Omental fat pad (tissue), 4 donors: ENCODE measurements at places on chromosomes 12 and 14. TPM values are rescaled to one million over a fixed set of nuclear protein-coding genes. Genes with fewer than 3 reads are reported as not detected.

DNA sequence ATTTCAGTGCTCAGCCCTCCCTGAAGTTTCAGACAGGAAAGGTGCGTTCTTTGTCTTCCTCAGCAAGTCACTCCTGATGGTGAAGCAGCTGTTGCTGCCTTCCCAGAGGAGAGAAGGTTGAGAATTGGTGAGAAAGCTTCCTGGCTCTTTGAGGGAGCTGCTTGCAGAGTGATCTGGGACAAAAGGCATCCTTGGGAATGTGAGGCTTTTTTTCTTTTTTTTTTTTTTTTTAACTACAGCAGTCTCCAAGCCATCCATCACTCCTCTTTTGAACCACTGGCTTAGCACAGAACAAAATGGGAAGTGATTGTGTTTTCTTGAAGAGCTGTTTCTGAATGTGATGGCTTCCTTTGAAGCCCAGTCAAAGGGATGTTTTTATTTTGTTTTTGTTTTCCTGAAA lies 120.4 kb upstream of the LRIG3 start:
- DNase-seq = no peak

DNA sequence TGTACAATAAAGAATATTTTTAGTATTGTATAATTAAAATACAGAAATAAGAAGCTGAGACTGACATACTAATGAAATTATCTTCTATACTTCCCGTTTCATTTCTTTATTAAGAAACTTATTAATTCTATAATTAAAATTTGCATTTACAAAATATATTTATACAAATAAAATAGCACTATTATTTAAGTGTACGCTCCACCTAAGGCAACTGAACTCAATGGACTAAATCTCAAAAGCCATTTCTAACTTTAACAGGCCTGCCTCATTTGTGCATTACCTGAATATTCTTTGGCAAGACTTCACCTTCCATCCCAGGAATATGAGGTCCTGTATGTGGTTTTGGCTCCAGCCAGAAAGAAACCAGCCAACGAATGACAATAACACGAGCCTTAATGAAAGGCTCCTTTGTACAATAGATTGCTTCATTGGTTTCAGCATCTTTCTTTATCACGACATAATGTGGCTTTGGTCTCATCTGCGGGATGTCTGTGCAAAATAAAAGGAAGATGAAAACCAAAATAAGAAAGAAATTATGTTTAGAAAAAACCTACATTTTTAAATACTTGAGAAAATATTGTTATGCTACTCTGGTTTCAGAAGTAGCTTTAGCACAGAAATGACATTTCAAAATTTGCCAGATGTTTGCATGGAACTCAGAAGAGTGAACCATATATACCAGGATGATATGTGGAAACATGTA lies 58.7 kb downstream of the RALGAPA1 start:
- DNase-seq = no peak

- DNase-seq = no peak
Measured at GRCh38 chr14:93091666-93092065, 24.1 kb downstream of the ITPK1 start.

DNA sequence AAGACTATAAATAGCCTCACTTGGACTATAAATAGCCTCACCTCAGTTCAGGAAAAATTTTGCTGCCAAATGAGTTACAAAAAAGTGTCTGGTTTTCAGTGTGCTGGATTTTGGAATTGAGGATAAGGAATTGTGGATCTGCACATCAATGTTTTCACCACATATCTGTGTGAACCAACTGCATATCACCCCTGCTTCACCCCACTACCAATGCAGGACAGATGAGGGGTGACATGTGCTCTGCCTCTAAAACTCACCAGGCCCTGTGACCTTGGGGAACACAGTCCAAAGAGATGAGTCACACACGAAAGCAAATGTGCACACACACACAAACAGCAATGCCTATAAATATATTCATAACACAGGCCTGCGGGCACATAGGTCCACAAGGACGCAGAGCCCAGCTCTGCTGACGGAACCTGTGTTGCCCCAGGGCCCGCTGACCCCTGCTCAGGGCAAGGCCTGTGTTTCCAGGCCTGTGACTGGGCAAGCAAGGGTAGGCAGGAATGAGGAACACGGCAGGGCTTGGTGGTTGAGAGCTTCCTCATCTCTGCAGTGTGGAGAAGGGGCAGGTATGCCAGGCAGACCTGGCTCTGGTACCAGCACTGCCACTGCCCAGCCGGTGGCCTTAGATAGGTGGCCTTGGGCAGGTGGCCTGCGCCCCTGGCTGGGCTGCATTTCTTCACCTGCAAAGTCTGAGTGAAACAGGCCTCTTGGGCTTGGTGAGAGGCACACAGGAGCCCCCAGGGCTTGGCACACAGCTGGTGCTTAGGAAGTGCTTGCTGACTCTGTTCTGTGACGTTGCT lies 82.4 kb downstream of the ARL6IP4 start:
- DNase-seq = no peak

DNA sequence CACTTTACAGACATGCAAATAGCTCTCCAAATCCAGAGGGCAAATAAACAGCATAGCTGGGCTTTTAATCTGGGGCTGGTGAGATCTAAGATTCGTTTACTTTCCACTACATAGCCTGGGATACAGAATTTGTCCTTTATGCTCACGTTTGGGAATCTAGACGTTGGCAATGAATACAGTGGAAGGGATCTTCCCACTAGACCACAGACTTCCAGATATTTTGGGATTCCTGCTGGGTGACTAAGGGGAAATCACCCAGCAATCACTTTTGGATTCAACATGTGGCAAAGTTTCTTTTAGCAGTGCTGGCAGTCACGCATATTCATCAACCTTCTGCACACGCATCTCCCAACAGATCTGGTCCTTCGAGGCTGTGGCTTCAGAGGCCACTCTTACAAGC lies 23.5 kb downstream of the APPL2 start:
- no peak for DNase-seq

- no peak for DNase-seq
Measured at GRCh38 chr12:89690925-89691324, 17.7 kb downstream of the ATP2B1 start.

GRCh38 chr14:55781046-55781445 lies 201.0 kb downstream of the KTN1 start:
- DNase-seq = no peak

Gene PRR4
- 2.5 TPM for total RNA-seq

Gene SLC2A14
- not detected for total RNA-seq

Gene HOXC13
- not detected for total RNA-seq

Gene WDR89
- 6.3 TPM for total RNA-seq

Gene KCNH3
- total RNA-seq = 0.63 TPM

Gene SMIM41
- 1.1 TPM for total RNA-seq

Gene OASL
- 0.65 TPM for total RNA-seq

Gene POTEG
- not detected for total RNA-seq
